Inflammatory macrophage treated with lipopolysaccharide for 1 hour (primary cell): ENCODE measurements at places on chromosomes 7 and 10.
A peak's percentile ranks its signal among the peaks of the same experiment; 100 is the strongest.

GRCh38 chr7:32289651-32290414, 200.3 kb downstream of the LSM5 start:
- no peak for DNase-seq

DNA sequence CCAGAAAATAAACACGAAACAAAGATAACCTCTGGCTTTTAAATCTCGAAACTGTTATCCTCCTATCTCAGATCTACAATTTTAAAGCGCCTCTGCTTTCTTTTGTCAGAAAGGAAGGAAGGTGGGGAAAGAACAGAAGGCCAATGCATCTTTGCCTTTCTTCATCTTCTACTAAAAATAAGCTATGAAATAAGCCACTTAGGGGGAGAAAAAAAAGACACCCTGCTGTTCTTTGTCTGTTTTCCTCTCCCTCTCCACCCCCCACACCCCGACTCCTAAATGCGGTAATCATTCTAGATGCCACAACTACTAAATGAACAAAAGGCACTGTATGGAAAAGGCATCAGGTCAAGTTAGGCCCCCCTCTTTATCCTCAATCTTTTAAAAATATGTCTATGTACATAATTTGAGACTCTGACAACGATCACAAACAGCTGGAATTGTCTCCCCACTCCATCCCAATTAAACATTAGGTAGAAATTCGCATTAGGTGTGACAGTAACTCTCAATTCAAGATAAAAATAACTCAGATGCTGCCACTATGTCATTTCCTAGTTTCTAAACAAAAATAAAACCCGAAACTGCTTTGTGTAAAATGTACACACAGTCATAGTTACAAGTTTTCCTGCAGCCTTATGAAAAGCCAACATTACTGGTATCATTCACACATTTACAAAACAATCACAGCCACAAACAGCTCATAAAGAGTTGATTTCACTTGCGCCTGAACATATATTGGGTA, 2.4 kb downstream of the UBE2H start:
- no peak for DNase-seq

DNA sequence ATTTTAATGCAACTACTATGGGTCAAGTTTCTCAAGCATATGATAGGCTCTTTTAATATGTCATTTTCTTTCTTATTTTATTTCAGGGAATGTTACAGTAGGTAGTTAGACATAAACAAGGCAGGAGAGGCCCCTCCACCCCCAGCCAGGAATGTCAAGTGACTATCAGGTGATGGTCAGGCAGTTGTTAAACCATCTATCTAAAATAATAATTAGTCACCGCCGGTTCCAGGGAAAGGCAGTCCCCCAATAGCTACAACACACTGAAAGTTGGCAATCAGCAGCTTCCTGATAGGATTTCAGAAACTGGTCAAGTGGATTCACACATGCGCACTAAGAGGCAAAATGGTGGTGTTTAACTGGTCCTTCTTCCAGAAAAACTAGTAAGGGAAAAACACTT, 9.3 kb downstream of the OLAH start:
- no peak for DNase-seq

DNA sequence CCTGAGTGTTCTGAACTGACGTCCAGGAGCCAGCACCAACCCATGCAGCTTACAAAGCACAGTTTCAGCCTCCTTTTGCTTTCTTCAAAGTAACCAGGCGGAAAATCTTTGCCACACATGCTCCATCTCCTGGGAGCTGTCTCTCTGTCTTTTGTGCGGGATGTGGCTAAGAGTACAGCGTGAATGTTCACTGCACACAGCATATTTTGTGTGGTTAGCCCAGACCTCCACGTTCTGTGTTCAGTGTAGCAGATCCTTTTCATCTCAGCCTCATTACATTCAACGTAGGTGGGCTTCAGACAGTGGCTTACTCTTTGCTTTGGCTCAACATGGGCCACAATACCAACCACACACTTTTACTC, 200.8 kb downstream of the TNS3 start:
- no peak for DNase-seq

- DNase-seq: no peak
Observed at GRCh38 chr10:24170199-24170598, 38.7 kb upstream of the KIAA1217 start.

- peak; percentile 21 for DNase-seq
Observed at GRCh38 chr7:55140221-55140940, 121.6 kb downstream of the EGFR start.
